ENCODE measurements at places on chromosomes 1 and 21. TPM values are rescaled to one million over a fixed set of nuclear protein-coding genes. Genes with fewer than 3 reads are reported as not detected.
A peak's percentile ranks its signal among the peaks of the same experiment; 100 is the strongest.

- no peak for DNase-seq
Observed at GRCh38 chr1:214901718-214902117, 180.8 kb upstream of the KCNK2 start.

The RORC gene
- 7.8 TPM for total RNA-seq

The TAS1R1 gene
- not detected for total RNA-seq

The SPRR4 gene
- not detected for total RNA-seq

DNA sequence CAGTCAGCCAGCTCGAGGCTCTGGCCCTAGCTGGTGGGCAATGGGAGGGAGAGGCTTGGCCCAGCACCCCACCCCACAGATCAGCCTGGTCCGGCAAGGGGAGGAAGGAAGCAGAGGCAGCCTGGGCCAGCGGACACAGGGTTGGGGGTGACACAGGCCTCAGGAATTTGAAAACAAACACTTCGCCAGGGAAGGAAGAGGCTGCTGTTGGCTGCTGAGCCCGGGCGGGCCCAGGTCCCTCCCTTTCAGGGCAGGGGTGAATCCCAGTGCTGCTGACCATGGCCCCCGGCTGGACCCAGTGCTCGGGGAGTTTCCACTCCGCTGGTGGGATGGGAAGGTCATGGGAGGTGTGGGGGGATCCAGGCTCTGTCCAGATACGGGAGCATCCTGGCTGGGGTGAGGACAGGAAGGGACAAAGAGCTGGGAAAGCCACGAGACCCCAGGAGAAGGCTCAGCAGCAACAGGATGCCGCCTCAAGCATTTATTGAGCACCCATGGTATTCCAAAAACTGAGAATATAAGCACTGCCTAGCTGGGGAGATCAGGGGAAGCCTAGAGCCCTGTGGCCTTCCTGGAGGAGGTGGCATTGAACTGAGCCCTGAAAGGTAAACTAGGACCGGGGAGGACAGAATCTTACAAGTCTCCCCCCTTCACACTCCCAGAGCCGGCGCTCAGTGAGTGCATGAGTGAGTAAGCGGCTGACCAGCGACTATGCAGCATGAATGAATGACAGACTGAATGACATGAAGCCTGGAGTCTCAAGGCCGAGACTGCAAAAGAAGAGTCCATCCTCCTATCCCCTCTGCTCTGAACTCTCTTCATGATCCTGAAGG is 26.2 kb upstream of the EPHA2 start:
- peak; percentile 92 for DNase-seq

The BTBD19 gene
- 6.9 TPM for total RNA-seq

The LCK gene
- total RNA-seq: 2.9 TPM

DNA sequence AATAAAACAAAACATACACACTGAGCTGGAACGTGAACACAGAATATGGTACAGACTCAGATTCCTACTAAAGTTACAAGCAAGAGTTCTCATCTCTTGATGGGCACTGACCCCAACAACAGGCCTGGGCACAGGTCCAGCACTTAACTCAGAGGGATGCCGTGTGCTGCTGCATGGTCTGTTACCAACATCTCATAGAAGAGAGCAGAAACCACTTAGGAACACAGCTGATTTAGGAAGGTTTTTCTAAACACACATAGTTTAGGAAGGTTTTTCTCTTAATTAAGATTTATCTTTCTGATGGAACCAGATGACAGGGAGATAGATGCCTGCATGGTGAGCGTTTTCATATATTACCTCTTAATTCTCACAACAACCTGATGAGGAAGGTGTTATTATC is 1.5 kb downstream of the GCLM start:
- DNase-seq: no peak

The KRTAP10-6 gene
- not detected for total RNA-seq

DNA sequence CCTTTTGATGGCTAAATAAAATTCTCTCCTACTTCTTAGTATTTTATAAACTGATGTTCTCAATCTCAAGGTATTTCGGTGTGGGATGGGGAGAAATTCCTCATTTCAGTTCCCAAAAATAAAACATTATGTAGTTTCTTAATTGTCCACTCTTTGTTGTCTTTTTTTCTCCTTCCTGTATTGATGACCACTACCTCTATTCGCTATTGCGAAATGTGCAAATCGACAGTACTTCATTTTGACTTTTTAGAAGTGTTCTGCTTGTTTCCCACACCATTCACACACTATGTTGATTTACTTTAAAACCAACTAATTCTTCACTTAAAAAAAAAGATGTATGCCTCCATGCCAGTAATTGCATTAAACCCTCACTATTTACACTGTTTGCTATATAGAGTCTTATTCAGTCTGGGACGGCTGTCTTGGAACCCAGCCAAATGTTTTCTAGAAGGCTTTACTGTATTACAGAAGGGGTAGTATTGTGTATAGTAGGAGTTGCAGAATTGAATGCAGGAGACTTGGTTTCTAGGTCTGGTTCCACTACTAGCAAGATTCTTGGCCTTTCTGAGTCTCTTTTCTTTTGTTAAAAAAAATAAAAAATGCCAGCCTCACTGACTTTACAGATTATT is 5.6 kb downstream of the RNF2 start:
- DNase-seq: no peak

DNA sequence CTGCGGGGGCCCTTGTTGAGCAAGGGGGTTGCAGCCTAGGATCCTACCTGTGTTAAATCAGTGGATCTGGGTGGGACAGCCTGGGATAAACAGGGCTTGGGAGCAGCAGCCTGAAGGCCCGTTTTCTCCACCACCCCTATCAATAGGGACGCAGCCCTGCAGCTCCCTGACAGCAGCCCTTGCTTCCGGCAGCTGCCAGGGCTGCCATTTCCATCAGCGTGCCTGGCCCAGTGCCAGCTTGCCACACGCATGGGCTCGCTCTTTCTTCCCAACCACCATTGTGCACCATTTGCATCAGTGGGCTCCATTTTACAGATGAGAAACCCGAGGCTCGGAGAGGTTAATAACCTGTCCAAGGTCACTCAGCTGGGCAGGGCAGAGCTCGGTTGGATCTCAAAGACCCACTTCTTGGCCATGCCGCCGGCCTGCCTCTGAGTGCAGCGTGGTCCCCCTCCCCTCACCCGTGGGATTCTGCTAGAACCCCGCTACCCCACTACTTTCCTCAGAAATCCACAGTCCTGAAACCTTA is 3.8 kb downstream of the WNT4 start:
- DNase-seq: no peak

DNA sequence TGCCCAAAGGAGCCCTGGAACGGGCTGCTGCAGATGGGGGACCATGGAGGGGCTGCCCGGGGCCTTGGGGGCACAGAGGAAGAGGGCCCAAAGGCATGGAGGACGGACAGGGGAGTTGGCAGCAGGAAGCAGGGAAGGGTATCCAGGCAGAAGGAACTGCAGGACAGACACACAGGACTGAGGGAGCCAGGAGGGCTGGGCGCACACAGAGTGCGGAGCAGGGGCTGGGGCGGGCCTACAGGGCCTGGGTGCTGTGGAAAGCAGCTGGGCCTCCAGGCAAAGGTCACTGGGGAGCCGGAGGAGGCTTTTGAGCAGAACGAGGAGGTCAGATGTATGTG is 28.1 kb downstream of the KRTAP10-1 start:
- DNase-seq: no peak

- DNase-seq: peak; percentile 83
Observed at GRCh38 chr1:201456499-201457309, 12.3 kb downstream of the PHLDA3 start.

DNA sequence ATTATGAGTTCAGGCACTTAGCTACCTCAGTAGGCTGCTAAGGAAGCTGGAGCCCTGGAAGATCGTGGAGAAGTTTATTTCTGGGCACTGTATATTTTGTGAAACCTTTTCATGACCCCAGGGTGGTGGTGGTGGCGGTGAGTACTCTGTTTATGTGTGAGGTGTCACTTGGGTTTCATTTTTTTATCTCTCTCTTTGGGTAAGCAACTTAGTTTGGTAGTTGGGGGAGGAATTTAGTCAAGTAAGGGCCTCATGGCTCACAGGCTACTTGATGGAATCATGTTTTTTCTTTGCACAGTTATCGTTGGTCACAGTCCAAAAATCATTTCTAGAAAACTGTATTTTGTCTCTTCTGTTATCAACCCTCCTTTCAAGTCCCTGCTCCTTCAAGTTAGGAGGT is 33.9 kb downstream of the C1orf141 start:
- no peak for DNase-seq

The RUNX3 gene
- 5.6 TPM for total RNA-seq

- no peak for DNase-seq
Observed at GRCh38 chr21:28769683-28770082, 223.0 kb downstream of the LTN1 start.

- DNase-seq: no peak
Observed at GRCh38 chr21:39114871-39115575, 68.2 kb downstream of the PSMG1 start.

DNA sequence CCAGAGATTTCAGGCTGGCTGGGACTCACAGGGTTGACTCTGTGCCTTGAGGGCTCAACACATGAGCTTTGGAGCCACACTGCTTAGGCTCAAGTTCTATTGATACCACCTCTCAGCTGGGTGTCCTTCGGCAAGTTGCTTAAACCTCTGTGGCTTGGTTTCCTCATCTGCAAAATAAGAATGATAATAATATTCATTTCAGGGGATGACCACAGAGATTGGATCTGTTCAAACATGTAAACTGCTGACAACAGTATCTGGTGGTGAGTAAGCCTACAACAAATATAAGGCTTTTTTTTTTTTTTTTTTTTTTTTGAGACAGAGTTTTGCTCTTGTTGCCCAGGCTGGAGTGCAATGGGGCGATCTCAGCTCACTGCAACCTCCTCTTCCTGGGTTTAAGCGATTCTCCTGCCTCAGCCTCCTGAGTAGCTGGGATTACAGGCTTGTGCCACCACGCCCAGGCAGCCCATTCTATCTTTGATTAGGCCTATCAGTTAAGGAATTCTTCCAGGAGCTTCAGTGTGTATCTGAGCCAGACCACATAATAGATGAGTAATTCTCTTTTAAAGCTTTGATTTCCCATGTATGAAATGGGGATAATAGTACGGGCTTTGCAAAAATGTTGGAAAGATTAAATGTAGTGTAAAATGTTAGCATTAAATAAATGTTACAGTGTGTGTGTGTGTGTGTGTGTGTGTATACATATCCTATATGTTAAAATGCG is 437.6 kb downstream of the PRDM2 start:
- no peak for DNase-seq
